ENCODE measurements at places on chromosomes 5 and 9.
A peak's percentile ranks its signal among the peaks of the same experiment; 100 is the strongest.

GRCh38 chr5:133494923-133495246, 117.5 kb downstream of the FSTL4 start:
- no peak for DNase-seq

DNA sequence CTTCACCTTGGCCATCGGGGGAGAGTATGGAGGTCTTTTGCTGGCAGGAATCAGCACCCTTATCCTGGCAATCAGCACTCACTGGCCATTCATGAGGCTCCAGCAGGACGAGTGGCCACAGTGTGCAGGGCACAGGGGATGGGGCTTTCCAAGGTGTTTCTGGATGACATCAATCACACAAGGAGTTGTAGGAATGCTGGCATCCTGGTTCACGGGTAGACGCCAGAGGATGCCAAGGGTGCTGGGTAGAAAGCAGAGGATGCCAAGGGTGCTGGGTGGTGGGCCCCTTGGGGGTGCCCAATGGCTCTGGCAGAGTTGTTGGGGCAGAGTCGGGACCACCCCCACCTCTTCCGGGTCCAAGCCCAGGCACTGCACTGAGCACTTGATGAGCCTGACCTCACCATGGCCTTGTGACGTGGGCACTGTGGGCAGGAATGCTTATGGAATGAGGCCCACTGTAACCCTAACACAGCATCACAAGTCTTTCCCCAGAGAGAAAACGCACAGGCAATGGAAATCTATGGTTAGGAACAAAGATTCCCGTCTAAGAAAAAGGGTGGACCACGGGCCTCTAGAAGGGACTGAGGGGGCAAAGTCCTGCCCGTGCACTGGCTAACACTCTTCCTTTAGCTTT, 29.1 kb downstream of the CEL start:
- DNase-seq = no peak

GRCh38 chr5:109740966-109741365, 51.2 kb downstream of the MAN2A1 start:
- DNase-seq = no peak

- no peak for DNase-seq
These were observed 375.6 kb downstream of the OSTF1 start for GRCh38 chr9:75463871-75464270.

DNA sequence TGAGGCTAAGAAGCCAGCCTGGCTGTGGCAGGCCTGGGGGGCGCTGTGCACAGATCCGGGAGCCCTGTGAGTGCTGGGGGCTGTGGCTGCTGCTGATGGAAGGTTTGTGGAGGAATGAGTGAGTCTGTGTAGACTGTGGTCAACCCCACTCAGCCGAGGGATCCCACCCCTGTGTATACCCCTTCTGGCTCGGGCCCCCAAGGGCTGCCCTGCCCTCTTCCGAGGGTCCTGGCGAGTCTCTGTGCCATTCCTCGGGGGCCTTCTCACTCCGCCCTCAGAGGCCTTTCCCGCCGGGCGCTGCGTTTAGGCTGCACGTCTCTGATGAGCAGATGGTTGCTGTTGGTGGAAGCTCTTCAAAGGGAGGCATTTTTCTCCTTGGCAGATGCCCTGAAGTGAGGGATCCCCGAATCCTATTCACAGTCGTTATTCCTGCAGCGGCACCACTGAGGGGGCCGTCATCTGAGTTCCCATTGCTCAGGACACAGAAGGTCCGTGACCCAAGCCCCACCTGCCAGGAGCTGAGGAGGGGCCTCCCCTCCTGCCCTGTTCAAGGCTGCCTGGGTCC, 94.1 kb downstream of the RXRA start:
- no peak for DNase-seq

DNA sequence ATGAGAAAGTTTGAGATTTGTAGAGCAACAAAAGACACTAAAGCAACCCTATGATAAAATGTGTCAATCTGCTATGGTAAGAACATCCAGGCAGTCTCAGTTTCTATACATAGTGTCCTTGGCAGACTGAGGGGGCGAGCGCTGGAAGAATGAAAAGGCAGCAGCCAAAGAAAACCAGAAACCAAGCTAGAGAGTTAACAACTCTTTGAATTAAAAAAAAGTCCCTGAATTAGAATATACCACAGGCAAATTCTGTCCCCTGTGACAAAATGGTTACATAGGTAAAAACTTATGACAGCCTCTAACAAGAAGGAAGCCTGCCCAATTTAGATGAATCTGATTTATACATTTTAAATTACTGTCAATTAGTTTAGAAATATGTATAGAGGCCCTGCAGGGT, 106.7 kb downstream of the OXCT1 start:
- no peak for DNase-seq

DNA sequence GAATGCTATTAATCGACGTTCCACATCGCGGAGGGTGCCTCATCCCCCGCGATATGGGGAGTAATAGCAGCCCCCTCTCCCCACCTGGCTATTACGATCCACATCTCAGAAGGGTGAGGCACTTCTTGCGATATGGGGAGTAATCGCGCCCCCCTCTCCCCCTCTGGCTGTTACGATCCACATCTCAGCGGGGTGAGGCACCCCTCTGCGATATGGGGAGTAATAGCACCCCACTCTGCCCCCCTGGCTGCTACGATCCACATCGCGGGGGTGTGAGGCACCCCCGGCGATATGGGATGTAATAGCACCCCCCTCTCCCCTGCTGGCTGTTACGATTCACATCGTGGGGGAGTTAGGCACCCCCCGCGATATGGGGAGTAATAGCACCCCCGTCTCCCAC, 128.5 kb downstream of the TMEM38B start:
- DNase-seq = no peak

DNA sequence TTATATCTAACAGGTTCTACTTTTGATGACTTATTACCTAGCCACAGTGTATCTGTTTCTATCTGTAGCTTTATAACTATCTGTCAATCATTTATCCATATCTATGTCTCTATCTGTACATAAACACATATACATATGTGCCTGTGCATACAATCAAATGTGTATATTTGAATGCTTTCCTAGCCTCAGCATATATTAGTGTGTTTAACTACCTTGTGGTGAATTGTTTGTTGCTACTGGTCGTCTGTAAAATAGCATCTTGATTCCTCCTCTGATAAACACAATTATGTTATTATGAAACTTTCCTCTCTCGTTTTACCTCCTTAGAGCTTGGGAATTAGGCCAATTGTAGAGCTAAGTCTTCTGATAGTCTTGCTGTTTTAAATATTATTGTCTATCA, 44.4 kb downstream of the PARP8 start:
- DNase-seq = no peak

DNA sequence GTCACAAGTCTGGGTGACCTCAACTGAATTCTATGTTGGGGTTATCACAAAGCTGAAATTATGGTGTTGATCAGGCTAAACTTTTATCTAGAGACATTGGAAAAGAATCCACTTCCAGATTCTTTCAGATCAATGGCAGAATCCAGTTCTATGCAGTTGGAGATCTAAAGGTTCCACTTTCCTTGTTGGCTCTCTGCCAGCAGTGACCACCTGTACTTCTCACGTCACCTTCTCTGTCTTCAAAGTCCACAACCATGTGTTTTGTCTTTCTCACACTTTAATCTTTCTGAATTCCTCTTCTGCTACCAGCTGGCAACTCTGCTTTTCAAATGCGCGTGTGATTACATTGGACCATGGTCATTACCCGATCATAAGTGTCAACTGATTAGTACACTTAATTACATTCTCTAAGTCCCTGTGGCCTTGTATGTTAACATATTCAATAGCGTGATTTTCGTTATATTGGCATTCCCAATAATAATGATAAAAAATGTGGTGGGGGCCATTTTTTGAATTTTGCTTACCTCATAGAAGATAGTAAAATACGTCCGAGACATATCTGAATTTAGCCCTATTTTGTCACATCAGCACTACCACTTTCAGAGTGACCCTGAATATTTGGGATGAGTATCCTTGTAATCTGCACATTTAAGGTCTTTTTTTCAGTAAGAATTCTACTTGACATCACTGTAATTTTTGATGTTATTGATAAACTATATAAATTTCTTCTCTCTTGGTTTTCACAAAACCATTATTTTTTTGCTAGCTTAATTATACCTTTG, 73.7 kb upstream of the PRDM9 start:
- no peak for DNase-seq

GRCh38 chr5:160242145-160242544, 12.8 kb downstream of the FABP6 start:
- no peak for DNase-seq

DNA sequence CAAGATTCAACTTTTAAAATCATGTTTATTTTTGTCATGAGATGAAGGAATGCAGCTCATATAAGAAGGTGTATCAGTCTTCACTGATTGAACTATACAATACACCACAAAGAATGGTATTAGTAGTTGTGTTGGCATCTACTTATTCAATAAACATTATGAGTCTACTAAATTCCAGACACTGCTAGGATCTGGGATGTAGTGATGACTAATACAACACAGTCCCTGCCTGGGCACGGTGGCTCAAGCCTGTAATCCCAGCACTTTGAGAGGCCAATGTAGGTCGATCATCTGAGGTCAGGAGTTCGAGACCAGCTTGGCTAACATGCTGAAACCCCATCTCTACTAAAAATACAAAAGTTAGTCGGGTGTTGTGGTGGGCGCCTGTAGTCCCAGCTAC, 171.4 kb upstream of the NFIB start:
- DNase-seq = no peak

DNA sequence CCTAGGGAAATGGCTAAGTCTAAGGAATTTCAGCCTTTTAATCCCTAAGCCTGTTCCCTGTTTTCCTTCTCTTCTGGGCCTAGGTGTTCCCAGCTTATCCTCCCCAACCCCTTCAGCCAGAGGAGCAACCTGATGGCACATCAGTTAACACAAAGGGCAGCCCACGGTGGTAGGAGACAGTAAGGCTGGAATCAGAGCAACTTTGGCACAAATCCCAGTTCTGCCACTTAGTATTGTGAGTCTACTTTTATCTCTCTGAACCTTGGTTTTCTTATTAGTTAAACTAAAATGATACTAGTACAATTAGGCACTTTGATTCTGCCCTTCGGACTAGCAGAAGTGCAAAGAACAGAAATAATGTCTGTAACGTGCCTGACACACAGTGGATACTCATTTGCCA, 246.8 kb downstream of the SAXO1 start:
- no peak for DNase-seq

DNA sequence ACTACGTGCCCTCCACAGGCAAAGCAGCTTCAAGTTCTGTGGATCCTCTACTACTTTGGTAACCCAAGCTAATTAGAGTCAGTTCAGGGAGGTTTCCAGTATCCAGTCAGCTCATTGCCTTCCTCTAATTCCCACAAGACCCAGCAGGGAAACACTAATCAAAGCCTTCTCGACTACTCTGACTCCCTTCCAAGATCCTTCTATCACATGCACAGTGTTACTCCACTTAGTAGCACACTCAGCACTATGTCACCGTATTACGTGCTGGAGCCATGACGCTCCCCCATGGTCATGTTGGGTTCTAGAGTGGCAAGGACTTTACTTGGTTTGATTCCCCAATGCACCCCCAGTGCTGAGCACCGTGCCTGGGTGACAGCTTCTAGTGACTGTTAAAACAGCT, 53.0 kb downstream of the DCP2 start:
- no peak for DNase-seq

DNA sequence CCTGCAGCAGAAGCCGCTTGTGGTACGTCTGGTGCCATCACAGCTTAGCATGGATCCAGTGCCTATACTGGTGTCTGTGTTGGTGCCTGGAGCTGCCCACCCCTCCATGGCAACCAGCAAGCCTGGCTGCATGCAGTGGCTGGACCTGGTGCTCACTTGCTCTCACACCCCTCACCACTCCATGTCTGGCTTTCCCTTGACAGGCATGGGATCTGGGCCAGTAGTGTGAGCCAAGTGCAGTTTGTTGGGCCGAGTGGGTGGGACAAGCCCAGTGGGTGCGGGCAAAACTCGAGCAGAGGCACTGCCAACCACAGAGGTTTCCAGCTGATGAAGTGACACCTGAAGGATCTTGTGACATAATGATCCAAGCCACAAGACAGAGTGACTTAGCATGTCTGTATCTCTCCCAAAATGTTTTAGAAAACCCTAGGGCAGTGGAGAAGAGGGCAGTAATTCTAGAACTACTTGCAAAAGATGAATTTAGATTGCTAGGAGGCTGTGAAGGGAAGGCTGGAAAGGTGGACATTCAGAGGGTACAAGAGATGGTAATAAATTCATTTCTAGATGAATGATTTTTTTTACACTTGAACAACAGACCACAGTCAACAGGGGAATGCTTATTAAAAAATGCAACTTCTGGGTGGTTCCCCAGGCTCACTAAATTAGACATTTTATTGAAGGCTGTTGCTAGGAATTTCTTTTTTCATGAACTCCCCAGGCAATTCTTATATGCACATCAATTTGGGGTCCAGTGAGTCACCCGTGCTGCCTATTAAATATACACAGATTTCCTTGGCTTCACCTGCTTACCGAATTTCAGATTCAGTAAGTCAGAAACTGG, 660.3 kb downstream of the TLR4 start:
- no peak for DNase-seq

GRCh38 chr5:3197304-3198073, 398.1 kb upstream of the IRX1 start:
- DNase-seq = no peak

DNA sequence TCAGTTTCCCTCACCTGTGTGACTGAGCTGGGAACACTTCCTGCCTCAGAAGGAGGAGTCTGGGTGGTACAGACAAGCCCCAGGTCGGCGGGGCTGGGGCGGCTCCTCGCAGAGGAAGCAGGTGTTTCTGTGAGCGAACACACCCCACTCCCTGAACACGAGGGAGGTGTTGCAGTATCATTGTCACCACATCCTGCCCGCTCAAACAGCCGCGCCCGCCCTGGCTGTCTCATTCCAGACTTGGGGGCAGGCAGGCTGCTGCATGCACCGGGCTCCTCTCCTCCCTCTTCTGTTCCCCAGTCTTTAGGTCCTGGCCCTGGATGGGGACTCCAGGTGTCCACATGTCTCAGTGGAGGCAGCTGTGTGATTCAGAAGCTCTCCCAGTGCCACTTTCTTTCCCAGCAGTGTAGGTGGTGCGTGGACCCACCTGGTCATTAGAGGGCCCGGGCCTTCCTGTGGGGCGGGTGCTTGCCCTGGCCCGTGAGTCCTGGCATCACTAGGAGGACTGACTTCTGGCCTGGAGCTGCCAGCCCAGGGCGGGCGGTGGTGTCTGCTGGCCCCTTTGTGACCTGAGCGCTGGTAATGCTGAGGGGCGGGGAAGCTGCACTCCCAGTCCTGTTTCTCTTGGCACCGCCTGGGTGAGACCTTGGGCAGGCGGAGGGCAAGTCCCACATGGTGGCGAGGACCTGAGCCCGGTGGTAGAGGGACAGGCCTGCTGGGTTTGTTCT, 18.3 kb upstream of the PHYHD1 start:
- peak; percentile 83 for DNase-seq

- no peak for DNase-seq
These were observed 72.5 kb downstream of the APTX start for GRCh38 chr9:32928912-32929311.

Measured in activated CD4-positive, alpha-beta T cell treated with anti-CD3 and anti-CD28 coated beads, Interleukin-2, amount 50 U/mL, for 4 hours (primary cell).